ENCODE measurements at places on chromosomes 5 and 9. TPM values are rescaled to one million over a fixed set of nuclear protein-coding genes. Genes with fewer than 3 reads are reported as not detected.
A peak's percentile ranks its signal among the peaks of the same experiment; 100 is the strongest.

DNA sequence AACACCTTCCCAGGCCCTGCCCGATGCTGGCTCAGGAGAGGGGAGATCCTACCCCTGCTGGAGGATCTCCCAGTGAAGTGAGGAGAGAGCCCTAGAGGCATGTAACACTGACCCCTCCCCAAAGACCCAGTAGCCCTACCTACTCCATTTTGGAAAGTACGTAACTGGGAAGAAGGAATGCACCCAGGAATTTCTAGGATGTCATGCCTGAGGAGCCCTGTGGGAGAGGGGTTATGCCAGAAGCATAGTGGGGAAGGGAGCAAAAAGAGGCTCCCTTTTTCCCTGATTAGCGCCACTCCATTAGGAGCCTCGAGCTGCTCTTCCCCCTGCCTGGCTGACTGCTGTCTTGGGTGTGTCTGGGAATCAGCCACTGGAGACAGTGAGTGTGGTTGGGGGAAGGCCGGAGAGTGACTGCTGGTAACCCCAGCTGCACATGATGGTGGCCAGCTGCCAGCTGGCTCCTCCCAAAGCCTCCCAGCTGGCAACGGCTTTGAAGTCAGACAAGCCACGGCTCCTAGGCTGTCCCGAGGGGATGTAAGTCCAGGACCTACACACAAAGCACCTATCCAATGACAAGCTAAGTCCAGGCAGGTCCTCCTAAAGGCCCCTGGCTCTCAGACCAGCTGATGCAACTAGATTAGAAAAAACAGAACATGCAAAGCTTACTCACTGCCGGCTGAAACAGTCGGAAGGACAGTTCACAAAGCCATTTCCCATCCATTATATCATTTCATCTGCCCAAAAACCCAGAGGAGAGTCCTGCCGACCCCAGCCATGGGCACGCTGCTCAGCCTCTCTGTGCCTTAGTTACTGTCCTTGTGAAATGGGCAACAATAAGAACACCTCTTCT, 136.5 kb upstream of the ABCA1 start:
- peak; percentile 86 for DNase-seq

- DNase-seq: no peak
Observed at GRCh38 chr5:133661389-133661788, 49.0 kb upstream of the FSTL4 start.

GRCh38 chr5:34012791-34013190, 4.9 kb upstream of the AMACR start:
- no peak for DNase-seq

DNA sequence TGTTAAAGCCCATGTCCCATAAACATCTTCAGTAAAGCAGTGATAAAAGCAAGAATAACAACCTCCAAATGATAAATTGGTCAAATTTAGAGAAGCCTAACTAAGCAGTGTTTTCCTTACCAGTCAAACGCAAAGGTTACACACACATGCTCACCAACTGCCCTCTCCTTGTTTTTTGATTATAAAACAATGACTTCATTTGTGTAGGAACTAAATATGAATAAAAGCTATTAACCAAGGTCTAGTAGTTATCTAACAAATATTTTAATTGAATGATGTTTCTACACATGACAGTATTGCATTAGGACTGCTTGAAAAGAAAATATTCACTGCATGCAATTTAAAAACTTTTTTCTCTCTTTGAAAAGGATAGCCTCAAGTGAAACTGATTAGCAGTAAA, 36.7 kb downstream of the PCA3 start:
- DNase-seq: no peak

GRCh38 chr9:109975574-109976295, 195.7 kb downstream of the PALM2AKAP2 start:
- no peak for DNase-seq

DNA sequence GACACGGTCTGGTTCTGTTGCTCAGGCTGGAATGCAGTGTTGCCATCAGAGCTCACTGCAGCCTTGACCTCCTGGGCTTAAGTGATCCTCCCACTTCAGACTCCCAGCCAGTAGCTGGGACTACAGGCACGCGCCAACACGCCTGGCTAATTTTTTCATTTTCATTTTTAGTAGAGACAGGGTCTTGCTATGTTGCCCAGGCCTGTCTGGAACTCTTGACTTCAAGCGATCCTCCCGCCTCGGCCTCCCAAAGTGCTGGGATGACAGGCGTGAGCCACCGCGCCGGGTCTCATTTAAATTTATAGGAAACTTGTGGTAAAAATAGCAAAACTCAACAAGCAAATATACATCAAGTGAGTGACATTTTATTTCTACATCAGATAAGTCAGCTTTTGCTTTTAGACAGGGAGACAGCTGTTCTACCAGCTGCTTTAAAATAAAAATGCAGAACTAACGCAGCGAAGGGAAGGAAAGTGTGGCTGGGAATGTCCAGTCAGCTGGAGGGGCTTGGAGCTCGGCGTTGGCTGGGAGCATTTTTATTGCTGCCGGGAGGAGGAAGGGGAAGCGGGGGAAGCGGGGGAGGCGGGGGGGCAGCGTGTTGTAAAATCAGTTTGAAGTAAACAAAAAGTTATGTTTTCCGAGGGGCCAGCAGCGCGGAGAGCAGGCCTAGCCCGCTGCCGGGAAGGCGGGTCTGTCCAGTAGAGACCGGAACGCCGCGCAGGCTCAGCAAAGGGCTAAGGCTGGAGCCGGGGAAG, 707 bp upstream of the ZFYVE16 start:
- peak; percentile 46 for DNase-seq

GRCh38 chr9:98830554-98830953, 23.1 kb downstream of the GALNT12 start:
- no peak for DNase-seq

- DNase-seq: no peak
Observed at GRCh38 chr5:146137967-146138403, 32.6 kb upstream of the PLAC8L1 start.

- DNase-seq: no peak
Observed at GRCh38 chr9:72440992-72441847, 76.2 kb upstream of the ZFAND5 start.

- DNase-seq: no peak
Observed at GRCh38 chr5:83401775-83402174, 69.8 kb upstream of the VCAN start.

- DNase-seq: no peak
Observed at GRCh38 chr5:54207566-54207965, 102.8 kb downstream of the ARL15 start.

DNA sequence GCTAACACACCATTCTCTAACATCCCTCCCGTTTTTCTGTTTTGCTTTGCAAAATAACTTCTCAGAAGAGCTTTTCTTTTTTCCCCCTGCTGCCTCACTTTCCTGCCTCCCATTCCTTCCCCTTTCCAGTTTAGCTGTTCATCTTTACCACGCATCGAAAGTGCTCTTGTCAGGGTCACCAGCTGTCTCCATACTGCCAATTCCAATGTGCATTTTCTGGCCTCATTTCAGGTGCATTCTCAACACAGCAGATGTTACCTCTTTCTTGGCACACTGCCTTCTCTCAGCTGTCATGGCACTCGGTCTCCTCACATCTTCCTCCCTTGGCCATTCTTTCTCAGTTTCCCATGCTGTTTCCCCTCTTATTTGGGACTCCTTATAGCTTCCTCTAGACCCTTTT, 9.5 kb downstream of the ARSK start:
- no peak for DNase-seq

- DNase-seq: no peak
Observed at GRCh38 chr9:4796988-4797853, 4.5 kb downstream of the RCL1 start.

DNA sequence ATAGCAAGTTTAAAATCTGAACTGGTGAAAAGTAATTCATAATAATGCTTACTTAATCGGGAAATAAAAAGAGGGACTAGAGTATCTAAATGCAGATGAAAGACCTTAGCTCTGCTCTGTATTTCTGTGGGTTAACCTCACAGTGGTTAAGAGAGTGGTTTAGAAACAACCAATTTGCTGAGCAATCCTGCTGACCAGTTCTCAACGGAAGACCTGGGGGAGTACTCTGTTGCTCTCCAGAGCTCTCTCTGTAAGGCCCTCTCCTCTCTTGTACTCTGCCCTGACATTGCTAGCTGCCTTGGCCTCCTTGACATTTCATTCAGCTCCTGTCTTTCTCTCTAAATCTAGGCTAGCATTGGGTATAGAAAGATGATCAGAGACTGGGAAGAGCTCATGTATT, 1186.6 kb upstream of the SEMA6A start:
- DNase-seq: no peak

- DNase-seq: no peak
Observed at GRCh38 chr9:8365029-8365428, 565.5 kb upstream of the DMAC1 start.

DNA sequence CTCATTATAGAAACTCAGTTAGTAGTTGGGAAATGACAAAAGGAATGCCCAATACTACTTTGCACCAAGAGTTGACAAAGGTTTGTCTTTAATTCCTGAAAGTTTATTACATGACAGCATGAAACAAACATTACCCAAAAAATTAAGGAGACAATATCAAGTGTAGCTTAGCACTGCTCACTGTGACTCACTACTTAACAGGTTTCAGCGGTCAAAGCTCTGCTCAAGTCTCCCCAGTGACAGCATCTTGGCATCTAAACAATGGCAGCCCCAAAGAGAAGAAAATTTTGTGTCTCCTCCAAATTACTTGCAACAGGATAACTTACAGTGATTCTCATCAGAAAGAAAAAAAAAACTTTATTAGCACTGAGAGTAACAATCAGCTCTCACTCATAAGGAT, 1030.2 kb downstream of the EFNA5 start:
- no peak for DNase-seq

DNA sequence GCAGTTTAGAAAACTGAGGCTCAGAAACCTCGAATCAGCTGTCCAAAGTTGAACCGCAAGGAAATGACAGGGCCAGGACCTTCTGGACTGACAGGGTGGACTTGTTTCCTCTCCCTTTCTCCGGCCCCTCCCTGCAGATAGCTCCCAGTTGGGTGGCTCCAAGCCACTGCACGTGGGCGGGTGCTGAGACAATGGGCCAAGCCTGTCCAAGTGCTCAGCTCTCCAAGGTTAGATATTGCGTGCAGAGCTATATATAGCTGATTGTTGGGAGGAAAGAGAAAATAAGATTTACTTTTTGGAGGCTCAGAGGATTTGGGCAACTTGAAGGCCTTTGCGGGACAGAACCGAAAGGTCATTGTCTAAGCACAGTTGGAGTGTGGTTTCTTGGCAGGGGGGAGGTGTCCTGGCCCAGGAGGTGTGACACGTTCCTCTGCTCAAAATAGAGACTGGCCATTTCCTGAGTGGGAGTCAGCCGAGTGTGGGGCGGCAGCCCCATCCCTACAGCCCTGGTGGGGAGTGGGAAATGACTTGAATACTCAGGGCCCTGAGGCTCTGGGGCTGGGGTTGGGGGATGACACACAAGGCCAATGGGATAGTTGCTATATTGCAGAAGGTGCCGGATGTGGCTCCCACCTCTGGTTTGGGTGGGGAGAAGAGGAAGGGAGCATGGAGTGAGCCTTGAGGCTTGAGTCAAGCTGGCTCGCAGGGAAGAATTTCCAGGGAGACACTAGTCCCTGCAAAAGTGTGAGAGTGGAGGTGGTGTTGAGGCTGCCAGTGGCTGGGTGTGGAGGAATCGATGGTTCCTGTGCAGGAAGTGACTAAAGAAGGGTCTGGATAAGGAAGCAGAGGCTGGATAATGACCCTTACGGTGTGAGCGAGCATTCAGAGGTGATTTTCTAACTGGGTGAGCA, 44.4 kb upstream of the SMAD5 start:
- DNase-seq: peak; percentile 81

DNA sequence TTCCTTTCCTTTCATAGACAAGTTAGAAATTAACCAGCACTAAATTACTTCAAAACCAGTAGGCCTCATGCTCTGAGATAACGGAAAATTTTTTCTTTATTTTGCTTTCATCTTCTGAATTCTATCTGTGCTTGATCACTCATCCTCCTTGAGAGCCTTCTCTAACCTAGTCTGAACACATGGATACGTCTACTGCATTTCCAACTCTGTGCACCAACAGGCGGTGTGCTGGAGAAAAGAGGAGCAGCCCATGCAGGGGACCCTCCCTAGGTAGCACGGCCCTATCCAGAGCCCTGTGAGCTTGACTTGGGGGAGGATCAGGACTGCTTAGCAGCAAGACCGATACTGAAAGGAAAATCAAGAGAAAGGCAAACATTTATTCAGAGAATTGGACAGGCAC, 149.8 kb downstream of the AUH start:
- no peak for DNase-seq

DNA sequence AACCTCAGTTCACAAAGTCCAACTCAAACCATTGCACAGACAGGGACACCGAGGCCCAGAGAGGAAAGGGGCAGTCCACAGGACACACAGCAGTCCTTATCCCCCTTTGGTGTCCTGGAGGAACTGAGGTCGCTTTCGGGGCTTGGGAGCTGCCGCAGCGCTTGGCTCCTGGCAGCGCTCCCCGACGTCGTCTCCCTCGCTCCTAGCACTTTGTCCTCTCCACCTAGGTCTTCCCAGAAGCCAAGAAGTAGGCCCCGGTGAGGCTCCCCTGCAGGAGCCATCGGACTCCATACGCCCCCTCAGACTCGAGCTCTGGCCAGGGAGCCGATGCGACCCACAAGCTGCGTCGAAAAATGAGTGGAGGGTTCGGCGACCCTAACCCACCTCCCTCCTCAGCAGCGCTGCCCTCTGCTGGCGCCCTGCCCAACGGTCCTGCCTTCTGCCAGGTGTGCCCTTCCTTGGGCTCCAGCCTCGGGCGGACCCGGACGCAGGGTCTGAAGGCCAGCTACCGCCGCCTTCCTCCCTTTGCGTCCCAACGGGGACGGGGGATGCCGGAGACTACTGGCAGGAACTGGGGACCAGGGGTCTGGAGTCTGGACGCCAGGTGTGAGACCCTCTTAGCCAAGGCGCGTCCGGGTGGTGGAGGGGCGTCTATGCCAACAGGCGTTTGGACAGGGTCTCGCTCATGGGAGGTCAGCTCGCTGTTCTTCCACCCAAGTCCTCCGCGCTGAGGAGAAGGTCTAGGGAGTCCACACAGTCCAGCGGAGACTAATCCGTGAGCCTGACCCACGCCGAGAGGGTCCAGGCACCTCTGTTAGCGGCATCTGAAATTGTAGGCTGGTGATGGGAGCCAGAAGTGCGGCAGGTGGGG, 2.1 kb upstream of the PRDM12 start:
- no peak for DNase-seq

DNA sequence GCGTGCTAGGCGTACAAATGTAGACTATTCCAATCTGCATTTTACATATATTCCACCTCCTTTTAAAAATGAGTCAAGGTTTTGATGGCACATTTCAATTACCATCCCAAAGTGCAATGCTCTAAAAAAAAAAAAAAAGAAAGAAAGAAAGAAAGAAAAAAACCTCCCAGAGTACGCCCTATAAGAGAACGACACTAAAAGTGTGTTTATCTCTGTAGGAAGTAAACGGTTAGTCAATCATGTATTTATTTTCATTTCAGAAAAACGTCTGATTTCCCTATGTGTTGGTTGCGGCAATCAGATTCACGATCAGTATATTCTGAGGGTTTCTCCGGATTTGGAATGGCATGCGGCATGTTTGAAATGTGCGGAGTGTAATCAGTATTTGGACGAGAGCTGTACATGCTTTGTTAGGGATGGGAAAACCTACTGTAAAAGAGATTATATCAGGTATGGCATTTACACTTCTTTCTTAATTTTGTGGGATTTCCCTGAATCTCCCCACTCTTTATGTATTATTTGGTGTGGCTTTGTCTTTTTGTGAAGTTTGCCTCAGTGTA, 1.1 kb downstream of the ISL1 start:
- DNase-seq: no peak

CEL gene
- total RNA-seq: 0.26 TPM

C1QTNF2 gene
- total RNA-seq: 0.59 TPM

FOXD4L6 gene
- total RNA-seq: not detected

FSTL4 gene
- not detected for total RNA-seq

TTC23L gene
- not detected for total RNA-seq

FAXDC2 gene
- 28.2 TPM for total RNA-seq

RNF130 gene
- 119 TPM for total RNA-seq

TICAM2 gene
- total RNA-seq: 13.5 TPM

NUTM2F gene
- not detected for total RNA-seq

PTGS1 gene
- 2.1 TPM for total RNA-seq

PCDHB7 gene
- 6.5 TPM for total RNA-seq

MLANA gene
- not detected for total RNA-seq

CAMK2A gene
- 6.7 TPM for total RNA-seq
